ENCODE measurements at places on chromosomes 11 and 22. TPM values are rescaled to one million over a fixed set of nuclear protein-coding genes. Genes with fewer than 3 reads are reported as not detected.
A peak's percentile ranks its signal among the peaks of the same experiment; 100 is the strongest.

DNA sequence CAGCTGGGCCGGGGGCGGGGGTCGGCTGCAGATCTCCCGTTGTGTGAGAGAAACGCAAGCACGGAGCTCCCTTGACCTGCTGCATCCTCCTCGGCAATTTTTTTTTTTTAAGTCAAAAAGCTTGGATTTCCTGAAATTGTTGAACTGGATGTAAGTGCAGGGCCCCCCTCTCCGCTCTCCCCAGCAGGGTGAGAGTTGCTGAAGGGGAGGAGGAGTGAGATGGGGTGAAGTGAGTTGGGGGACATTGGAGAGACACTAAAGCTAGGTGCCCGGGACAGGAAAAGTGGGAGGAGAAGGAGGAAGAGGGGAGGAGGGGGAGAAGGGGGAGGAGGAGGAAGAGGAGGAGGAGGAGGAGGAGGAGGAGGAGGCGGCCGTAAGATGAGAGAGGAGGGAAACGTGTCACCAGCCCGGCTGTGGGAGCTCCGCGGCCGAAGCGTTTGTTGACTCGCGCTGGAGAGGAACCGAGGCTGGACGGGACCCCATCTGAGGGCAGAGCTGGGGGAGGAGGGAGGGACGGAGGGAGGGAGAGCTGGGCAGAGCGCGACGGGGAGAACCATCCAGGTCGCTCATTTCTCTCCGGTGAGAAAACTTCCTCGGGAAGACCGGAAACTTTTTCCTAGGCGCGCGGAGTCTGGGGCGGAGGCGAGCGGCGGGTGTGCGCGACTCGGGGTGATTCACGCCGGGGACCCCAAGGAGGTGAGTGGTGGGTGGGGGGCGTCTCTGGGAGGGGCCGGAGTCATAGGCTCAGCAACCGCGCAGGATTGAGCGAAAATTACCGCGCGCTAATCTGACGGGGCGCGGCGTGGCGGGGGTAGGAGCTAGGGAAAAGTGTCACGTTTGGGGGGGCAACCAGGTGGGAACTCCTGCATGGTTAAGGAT, 80.2 kb downstream of the PRR5L start:
- no peaks in the 10 kb centered on the region for H3K36me3 ChIP-seq
- H3K27ac ChIP-seq = no peak overlapping the region
- H3K4me3 ChIP-seq = peak overlapping the region; percentile 11

- no peaks in the 10 kb centered on the region for H3K4me1 ChIP-seq
- H3K4me3 ChIP-seq = no peak overlapping the region
- no peak for DNase-seq
- H3K36me3 ChIP-seq = no peaks in the 10 kb centered on the region
- H3K27me3 ChIP-seq = no peaks in the 10 kb centered on the region
- H3K27ac ChIP-seq = no peak overlapping the region
Measured at GRCh38 chr11:19232910-19233503, 7.7 kb downstream of the E2F8 start.

DNA sequence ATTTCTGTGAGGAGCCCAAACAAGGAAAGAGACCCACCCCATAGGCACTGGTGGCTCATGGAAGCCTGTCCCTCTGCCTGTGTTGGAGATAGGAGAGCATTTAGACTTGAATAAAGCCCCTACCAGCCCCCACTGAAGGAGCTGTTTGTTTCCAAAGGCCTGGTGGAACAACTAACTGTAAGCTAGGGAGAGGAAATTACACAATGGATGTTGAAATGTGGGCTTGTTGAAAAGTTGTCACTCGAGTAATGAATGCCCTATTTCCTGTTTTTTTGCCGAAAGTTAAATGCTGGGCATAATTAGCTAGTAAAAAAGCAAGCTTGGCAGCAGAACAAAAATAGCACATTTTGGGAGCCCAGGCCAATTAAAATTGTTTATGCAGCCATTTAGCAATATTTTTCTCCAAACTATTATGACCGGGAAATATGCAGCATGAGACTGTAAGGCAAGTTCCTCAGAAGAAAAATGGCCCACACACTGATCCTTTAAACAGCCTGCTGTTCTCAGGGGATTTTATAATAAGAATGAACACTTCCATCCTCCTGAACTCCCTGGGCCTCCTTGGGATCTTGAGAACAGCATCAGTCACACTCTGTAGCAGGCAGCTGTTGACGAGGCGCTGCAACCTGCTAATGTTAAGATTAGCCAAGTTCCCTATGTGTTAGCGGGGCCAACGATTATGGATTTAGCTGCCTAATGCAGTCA, 38.6 kb upstream of the LMO2 start:
- peaks cover 3% of the 10 kb centered on the region for H3K27me3 ChIP-seq
- H3K4me1 ChIP-seq = no peaks in the 10 kb centered on the region
- H3K27ac ChIP-seq = no peak overlapping the region
- H3K36me3 ChIP-seq = no peaks in the 10 kb centered on the region

The C2CD2L gene
- 2.1 TPM for polyA plus RNA-seq

DNA sequence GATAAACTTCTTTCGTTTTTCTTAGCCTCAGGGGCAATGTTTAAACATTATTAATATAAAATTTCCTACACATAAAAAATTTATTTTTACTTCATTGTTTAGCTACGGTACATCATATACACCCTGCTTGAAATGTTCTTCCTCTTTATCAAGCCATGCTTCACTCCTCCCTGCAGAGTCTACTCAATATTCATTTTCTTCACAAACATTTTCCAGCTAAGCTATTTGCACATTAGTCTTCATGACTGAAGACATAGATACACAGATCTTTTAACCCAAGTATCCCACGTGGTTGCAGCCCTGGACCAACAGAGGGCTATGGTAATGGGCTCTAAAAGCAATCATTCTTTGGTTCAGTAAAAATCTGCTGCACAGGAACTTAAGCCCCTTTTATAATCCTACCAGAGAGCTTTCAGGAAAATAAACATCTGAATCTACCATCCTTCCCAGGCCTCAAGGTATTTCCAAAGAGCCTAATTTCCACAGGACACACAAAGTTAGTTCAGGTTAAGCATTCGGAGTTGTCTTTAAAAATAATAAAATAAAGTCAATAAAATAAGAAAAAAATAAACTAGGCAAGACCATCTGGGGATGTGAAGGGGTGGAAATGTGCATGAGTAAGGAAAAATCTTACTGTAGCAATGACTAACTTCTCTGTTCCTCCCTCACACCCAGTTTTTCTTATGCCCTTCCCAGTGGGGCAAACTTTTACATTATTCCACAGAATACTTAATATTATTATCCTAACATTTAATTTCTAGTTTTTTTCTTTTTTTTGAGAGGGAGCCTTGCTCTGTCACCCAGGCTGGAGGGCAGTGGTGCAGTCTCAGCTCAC, 21.6 kb upstream of the OR6X1 start:
- H3K27ac ChIP-seq = no peak overlapping the region
- no peaks in the 10 kb centered on the region for H3K4me1 ChIP-seq
- no peak overlapping the region for H3K4me3 ChIP-seq
- H3K36me3 ChIP-seq = no peaks in the 10 kb centered on the region
- no peak for DNase-seq

- DNase-seq = no peak
- H3K27me3 ChIP-seq = no peaks in the 10 kb centered on the region
- no peak overlapping the region for H3K4me3 ChIP-seq
- peaks cover 19% of the 10 kb centered on the region for H3K4me1 ChIP-seq
- H3K36me3 ChIP-seq = no peaks in the 10 kb centered on the region
Measured at GRCh38 chr11:46339816-46340215, 7.4 kb upstream of the DGKZ start.

DNA sequence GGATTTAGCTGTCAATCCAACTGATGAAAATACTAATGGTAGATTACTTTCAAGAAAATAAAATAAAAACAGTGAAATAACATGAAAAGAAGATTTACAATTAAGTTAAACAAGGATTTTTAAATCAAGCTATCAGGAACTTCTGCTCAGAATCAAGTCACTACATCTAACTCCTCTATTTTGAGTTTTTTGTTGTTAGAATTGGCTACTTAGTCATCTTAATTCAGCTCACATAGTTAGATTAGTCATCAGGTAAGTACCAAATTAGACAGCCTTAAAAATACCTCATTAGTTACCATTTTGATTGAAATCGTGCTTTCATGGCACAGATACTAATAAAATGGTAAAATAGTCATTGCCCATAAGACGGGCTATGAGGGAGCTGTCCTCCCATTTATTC, 35.8 kb downstream of the BTG4 start:
- peaks cover 6% of the 10 kb centered on the region for H3K27me3 ChIP-seq
- H3K4me1 ChIP-seq = no peaks in the 10 kb centered on the region
- no peaks in the 10 kb centered on the region for H3K36me3 ChIP-seq
- no peak overlapping the region for H3K27ac ChIP-seq

All from CD4-positive, CD25-positive, alpha-beta regulatory T cell (primary cell).